Activated CD4-positive, alpha-beta T cell treated with anti-CD3 and anti-CD28 coated beads for 36 hours (primary cell): ENCODE measurements at places on chromosomes 1 and 21. TPM values are rescaled to one million over a fixed set of nuclear protein-coding genes. Genes with fewer than 3 reads are reported as not detected.

Gene IVL
- total RNA-seq: not detected

Gene FCN3
- not detected for total RNA-seq

GRCh38 chr1:85330711-85331290 lies 54.4 kb upstream of the BCL10 start:
- DNase-seq: no peak

GRCh38 chr1:22365331-22366295 lies 86.0 kb upstream of the ZBTB40 start:
- no peak for DNase-seq

- no peak for DNase-seq
These were observed 67.1 kb downstream of the HIVEP3 start for GRCh38 chr1:41851589-41851988.

GRCh38 chr21:42793774-42794173 lies 85.6 kb downstream of the WDR4 start:
- DNase-seq: no peak

DNA sequence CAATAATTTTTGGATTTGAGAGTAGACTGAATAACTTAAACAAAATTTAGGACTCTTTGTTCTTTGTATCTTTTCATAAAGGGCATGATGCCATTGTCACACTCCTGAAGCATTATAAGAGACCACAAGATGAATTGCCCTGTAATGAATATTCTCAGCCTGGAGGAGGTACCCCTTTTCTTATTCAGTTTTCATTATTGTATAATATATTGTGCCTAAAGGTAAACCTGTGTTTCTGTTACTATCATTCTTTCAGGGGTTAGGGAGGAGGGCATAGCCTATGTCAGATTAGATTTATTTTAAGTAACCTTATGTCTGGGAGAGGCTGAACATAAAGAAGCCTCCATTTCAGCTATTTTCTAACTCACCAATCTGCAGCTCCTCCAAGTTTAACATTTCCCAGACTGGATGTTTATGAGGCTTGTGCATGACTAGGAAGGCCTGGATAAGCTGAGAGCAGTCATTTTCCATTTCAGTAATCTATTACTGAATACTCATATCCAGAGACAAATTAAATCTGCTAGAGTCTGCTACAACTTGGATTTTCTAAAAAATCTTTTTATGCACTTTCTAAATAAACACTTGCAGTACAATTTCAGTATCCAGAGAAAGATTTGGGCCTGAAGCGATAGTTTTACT lies 132.1 kb downstream of the TNNI3K start:
- no peak for DNase-seq

DNA sequence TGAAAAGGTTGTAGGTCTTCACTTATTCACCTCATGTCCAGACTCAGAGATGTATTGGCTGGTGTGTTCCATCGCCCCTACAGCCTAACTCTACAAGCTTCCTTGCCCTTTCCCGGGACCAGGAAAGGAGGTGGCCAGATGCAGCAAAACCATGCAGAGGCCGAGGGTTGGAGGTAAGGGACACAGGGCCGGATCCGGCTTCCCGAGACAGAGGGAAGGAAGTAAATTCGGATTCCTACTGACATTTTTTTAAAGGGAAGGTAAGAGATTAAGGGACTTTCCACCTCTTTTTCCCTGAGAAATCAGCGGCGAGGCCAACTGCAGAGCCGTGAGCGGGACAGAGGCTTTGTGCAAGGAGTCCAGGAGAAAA lies 12.7 kb downstream of the EPHA10 start:
- DNase-seq: no peak

- no peak for DNase-seq
These were observed 203.8 kb downstream of the LMX1A start for GRCh38 chr1:165152727-165153126.

DNA sequence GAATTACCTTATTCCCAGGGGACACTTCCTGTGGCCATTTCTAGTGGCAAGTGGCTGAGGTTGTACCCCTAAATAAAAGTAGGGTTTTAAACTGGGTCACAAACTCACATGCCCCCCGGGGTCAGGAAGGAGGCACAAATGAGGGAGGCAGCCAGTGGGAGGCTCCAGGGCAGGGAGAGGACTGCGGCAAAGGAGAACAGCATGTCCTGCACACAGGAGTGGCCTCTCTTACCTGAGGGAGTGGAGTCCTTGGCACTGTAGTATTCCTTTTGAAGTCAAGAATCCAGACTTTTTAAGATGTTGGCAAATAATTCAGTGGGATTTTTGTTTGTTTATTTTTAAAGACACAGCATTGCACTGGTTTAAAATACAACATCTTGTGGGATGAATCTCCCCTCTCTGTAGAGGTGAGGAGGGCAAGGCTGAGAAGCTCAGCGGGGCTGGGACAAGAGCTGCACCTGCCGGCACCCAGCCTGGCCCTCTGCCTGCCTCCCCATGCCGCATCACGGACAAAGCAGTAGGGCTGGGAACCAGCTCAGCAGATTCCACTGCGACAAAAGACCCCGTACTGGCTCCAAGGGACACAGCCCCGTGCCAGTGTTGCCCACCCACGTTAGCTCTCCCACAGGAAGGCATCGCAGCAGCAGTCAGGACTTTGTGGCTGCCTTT lies 22.2 kb downstream of the SPSB1 start:
- DNase-seq: no peak

DNA sequence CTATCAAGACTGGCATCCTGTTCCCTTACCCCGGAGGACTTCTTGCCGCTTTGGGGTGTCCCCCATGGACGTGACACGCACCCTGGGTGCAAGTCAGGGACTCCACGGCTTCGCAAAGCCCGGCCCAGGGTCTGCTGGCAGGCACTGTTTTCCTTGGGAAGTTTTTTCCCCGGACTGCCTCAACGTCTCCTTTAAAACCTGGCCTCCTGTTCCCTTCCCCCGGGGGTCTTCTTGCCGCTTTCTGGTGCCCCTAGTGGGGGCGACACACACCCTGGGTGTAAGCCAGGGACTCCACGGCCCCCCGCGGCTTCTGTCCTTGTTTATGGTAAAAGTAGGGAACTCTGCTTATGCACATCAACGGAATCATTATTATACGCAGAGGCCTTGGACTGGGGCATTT lies 136.6 kb downstream of the LIPI start:
- no peak for DNase-seq

DNA sequence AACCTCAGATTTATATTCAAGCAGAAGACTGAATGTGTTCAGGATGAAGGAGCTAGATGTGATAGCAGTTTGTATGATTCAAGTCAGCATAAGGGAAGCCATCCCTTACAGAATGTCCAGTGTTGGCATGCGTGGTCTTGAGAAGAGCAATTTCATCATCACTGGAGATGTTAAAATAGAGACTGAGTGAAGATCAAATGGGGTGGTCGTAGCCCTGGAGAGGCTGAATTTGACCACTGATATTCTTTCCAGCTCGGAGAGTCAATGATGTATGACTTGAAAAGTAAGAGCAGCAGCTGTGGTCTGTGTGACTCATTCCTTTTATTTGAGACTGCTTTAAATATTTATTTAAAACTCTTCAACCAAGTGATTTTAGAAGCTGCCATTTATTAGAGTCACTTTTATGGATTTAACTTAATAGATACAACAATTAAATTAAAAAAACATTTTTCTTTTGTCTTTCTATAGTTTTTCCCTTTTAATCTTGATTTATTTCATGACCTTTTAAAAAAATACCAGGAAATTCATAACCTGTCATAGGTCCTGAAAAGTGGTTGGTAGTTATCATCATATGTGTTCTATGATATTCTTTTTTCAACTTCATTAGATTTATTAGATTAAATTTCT lies 15.5 kb downstream of the FMN2 start:
- DNase-seq: no peak

GRCh38 chr1:6998267-6998666 lies 213.0 kb downstream of the CAMTA1 start:
- DNase-seq: no peak

DNA sequence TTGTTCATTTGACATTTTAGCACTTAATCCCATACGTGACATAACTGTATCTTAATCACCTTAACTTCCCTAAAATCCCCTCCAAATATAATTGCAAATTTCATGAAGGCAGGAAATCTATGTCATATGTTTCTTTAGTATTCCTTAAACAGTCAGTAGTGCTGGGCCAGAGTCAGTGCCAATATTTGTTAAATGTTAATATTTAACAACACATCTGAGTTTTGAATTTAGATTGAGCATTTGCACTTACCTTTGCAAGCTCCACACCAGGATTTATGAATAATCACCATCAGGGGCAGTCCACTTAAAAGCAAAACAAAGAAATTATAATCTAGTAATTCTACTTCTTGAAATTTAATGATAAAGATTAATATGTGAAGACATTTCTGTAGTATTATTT lies 5.3 kb downstream of the KTI12 start:
- DNase-seq: no peak

- DNase-seq: no peak
These were observed 284.6 kb upstream of the DPYD start for GRCh38 chr1:98205291-98206017.

DNA sequence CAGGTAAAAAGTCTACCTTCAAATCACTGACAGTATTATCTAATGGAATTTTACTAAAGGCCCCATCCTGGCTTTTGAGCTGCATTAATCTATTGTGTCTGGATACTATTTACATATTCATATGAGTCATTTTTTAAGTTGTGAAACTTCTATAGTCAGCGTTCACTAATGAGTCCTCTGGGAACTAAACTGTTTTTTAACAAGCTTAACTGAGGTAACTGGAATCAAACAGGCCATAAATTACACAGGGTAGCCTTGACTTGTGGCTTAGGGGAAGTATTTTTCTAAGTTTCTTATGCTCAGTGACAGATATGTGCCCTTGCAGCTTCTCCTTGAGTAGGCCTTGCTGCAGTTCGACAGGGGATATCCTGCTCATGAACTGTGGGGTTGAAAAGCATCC lies 68.8 kb downstream of the JMJD4 start:
- DNase-seq: no peak

DNA sequence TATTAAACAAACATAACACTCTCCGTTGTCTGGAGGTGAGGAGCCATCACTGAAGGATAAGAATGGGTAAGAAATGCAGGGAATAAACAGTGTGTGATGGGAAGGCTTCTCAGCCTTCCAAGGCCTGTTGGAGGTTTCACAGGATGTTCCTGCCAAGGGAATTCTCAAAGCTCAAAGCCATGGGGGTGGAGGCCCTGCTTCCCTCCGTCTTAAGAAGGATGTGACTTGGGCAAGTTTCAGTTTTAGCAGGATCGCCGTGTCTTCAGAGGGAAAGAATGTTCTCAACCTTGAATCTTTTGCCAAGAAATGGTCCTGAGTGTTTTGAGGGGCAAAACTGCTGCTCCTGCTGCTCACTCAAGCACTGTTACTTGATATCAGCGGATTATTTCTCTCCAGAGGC lies 41.7 kb upstream of the IL20 start:
- DNase-seq: no peak

Gene ACTL8
- total RNA-seq: not detected
